ENCODE measurements at places on chromosomes 5 and 9.

- no peak for DNase-seq
These were observed 12.6 kb downstream of the JAK2 start for GRCh38 chr9:4997631-4998030.

GRCh38 chr5:171386861-171387344 lies 746 bp upstream of the NPM1 start:
- no peak for DNase-seq

- no peak for DNase-seq
These were observed 46.5 kb upstream of the CEMIP2 start for GRCh38 chr9:71814815-71815214.

GRCh38 chr9:95128177-95128524 lies 189.4 kb downstream of the FANCC start:
- DNase-seq, result no peak

- DNase-seq, result peak; percentile 60
These were observed 8.4 kb downstream of the GNAQ start for GRCh38 chr9:78023003-78023741.

DNA sequence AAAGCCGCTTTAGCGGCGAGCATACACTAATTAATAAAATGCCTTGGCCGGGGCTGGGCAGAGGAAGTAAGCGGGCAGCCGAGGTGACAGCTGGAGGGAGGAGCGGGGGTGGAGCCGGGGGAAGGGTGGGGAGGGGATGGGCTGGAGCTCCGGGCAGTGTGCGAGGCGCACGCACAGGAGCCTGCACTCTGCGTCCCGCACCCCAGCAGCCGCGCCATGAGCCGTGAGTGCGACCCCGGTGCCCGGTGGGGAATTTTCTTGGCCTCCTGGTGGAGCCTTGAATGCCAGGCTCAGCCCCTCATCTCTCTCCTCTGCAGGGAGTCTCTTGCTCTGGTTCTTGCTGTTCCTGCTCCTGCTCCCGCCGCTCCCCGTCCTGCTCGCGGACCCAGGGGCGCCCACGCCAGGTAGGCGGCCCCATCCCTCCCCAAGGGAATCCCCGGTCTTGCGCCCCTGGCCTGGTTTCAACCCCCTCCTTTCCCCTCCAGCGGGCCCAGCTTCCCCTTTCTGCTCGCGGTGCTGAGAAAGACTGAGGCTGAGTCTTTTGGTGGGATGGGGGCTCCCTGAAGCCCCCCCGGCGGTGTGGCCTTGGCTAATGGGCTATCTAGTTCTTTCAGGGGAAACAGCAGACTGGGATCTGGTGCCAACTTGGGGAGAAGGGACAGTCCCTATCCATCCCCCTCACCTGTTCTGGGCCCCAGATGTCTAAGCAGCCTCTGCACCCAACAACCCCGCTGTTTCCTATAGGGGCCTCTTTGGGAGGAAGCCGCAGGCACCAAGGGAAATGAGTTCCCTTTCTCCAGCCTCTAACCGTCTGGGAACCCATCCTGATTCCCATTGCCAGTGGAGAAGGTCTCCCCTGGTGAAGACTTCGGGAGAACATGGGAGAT lies at the start of gene PTGS1:
TSS of gene PTGS1 (plus strand) at position 156 of the 887 bp plus-strand sequence. CDS start at position 217, 61 bp downstream.
- no peak for DNase-seq

DNA sequence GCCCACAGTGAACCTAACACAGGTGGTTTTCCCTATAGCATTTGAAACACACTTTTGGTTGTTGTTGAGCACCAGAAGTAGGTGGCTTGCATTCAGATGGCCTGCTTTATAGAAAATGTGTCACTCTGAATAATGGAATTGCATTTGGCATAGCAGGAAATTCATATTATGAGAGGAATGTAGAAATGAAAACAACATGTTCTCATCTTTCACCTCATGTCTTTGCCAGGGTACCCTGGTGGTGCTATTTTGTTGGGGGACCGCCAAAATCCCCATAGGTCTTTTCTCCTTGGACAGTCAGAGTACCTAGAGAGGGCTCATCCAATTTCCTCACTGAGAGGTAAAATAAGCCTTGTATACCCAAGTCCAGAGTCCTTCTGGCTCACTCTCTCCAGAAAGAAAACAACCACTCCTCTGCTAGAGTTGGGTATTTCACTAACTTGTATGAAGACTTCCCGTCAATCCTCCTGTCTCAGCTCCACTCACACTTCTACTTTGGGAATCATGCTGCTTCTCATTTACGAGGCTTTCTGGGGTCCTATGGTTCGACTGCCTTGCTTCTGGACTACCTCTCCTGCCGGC lies 67.4 kb downstream of the MRPS27 start:
- DNase-seq, result no peak

DNA sequence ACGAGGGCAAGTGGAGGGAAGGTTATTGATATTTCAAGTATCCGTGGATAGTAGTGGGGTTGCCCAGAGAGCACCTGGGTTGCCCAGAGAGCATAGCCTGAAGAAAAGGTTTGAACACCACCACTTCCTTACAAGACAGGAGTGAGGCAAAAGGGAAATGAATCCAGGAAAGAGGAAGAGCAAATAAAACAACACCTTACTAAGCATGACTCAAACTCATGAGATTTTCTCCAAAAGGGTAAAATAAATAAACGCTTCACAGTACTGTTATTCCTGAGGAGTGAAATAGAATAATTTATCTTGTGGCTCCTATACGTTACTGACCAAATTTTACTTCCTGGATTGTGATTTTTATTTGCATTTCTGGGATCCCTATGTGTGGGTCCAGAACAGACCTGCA lies 65.2 kb upstream of the PTPRD start:
- no peak for DNase-seq

DNA sequence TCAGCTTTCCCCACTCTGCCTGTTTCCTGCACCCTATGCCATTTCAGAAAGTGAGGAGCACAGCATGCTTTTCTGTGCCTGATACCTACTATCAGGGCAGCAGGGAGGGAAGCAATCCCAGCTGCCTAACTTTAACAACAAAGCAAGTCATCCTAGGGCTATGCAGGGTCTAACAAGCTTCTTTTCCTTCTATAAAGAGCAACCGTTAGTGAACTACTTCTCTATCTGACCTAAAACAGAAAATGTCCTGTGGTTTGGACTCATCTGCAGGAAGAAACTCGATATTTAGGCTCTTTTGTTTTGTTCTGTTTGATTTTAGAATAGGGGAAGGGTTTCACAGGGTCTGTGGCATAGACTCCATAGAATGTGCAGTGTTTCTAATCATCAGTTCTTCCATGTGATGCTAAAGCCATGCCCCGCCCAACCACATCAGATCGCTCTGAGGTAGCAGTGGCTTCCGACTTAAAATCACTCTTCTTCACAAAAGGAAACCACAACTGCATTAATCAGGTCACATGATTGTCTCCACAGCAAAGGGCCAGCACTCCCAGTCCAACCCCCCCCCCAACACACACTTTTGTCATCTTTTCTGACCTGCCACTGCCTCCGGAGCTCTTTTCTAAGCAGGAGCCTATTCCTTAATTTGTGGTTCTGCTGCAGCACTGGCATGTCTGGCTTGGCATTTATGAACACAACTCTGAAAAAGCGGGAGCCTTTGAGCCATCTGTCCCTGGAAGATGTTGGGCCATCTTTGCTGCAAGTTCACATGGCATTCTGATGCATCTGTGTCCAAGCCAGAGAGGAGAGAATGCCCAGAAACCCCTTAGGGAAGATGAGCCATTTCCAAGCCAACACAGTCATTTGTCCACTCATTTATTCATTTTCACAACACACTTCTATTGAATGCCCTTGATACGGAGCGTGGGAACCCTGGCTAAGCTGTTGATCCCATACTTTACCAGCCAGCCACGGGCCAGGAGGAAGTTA lies 71.6 kb downstream of the CFAP90 start:
- no peak for DNase-seq

DNA sequence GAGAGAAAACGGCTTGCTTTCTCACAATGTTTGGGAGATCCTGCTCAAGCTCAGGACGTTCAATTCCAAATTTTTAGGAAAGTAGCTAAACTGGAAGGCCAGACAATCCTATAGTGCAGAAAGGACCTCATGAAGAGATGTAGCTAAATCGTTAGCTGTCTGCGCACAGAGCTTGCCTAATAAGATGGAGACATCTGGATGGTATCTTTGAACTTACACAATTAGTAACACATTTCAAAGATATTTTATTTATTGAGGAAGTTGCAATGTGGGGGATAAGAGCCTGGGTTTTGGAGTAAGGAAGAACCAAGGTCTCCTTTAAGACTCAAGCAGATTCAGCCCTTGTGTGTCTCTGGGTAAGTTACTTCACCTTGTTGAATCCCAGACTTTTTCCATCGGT lies 28.6 kb upstream of the RAB14 start:
- DNase-seq, result no peak
